Stimulated activated CD8-positive, alpha-beta memory T cell treated with anti-CD3 and anti-CD28 coated beads, Interleukin-4, amount 100 ng/mL, for 4 hours (primary cell): ENCODE measurements at places on chromosomes 5 and 9.

- no peak for DNase-seq
Measured at GRCh38 chr5:64873441-64873840, 104.7 kb downstream of the CWC27 start.

- DNase-seq: no peak
Measured at GRCh38 chr9:68802525-68803015, 97.5 kb downstream of the PIP5K1B start.

GRCh38 chr5:177353093-177353492 is 1.6 kb upstream of the LMAN2 start:
- no peak for DNase-seq

- no peak for DNase-seq
Measured at GRCh38 chr5:15753752-15754151, 253.8 kb downstream of the FBXL7 start.

- no peak for DNase-seq
Measured at GRCh38 chr5:164336276-164336675, 830.9 kb downstream of the MAT2B start.

DNA sequence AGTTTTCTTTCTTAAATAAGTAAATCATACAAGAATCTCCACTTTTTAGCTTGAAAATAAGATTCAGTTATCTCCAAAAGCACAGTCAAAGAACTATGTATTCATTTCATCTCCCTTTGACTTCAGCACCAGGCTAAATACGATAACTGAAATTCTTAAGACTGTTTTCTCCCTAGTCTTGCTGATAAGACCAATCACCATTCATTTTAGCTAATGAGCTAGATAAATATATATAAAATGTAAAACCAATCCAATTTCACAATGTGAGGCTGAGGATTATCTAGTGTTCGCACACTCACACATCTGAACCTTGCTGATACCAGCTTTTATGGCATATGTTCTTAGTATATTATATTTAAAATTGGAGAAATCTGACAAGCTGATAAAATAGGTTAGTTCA is 17.3 kb upstream of the ZNF622 start:
- no peak for DNase-seq

- DNase-seq: no peak
Measured at GRCh38 chr5:62562867-62563266, 15.8 kb upstream of the LRRC70 start.

- no peak for DNase-seq
Measured at GRCh38 chr9:126548312-126548711, 65.4 kb upstream of the LMX1B start.

DNA sequence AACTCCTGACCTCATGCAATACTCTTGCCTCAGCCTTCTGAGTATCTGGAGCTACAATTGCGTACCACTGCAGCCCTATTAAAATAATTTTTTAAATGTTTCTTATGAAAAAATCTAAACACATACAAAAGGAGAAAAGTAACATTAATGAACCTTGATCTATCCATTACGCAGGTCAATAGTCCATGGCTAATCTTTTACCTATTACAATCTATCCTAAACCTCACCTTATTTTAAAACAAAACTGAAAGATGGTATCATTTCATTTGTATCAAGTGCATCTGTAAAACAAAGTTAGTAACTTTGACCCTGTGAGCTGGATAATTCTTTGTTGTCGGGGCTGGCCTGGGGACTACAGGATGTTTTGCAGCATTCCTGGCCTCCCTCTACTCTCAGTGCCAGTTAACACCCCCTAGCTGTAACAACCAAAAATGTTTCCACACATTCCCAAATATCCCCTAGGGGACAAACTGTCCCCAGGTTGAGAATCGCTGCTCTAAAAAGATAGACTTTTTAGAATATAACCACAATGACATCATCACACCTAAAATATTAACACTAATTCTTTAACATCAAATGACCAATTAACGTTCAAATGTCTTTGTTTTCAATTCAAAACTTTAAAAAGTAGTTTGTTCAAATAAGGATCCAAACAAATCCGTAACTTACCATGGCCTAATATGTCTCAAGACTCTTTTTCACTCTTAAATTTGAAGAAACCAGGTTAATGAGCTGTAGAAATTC is 54.8 kb downstream of the RNF38 start:
- DNase-seq: no peak

- DNase-seq: no peak
Measured at GRCh38 chr5:36683821-36684434, 77.5 kb downstream of the SLC1A3 start.

DNA sequence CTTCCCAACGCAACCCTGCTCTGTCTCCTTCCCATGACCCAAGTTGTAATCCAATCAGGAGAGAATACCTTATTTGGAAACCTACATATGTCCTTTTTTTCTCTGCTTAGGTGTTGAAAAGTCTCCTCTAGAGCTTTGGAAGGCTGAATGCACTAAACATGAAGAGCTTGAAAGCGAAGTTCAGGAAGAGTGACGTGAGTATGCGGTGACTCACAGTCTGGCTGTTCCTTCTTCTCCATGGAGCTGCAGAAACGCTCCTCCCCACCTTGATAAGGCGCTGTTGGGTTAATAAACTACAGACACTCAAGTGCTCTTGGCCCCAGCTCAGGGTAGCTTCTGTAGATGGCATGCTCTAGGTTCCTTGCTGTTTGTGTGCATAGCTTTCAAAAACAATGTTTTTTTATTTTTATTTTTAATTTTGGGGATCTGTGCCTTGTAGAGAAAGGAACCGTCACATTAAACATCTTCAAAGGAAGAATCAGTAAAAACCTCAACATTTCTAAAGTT is 30.7 kb downstream of the RAI14 start:
- no peak for DNase-seq

DNA sequence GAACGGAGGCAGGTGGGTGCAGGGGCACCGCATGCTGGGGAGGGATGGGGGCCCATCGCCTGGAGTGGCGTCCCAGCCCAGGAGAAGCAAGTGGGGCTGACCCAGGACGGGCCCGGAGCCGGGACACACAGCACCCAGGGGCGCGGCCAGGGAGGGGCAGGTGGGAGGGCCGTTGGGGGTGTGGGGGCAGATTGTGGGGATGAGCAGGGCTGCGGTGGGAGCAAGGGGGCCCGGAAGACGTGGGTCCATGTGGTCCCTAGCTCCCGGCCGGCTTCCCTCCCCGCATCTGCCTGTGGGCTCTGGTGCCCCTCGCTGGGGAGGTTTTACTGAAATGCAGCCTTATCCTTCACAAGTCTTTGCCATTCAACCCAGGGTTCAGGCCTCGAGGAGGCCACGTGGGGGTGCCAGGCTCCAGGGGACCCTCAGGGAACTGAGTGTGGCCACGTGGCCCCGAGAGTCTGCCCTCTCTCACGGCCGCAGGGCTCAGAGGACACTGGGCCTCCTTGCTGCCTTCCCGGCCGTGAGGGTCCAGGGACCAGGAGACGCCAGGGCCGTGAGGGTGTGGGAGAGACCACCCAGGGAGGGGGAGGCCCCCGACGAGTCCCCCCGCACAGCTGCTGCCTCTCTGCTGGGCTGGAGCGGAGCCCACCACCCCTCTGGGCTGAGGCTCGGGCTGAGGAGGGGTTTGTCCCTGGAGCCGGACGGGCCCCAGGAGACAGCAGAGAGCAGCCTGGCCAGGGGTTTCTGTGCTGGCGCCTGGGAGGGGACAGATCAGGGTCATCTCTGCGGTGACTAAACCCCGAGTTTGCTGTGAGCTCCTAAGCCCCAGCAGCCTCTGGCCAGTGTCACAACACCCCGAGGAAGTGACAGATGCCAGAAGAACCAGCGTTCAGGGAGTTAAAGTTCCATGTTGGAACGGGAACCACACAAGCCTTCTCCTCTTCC is 35.2 kb downstream of the SLC9A3 start:
- DNase-seq: no peak

GRCh38 chr5:143416411-143416810 is 12.9 kb upstream of the NR3C1 start:
- DNase-seq: no peak

DNA sequence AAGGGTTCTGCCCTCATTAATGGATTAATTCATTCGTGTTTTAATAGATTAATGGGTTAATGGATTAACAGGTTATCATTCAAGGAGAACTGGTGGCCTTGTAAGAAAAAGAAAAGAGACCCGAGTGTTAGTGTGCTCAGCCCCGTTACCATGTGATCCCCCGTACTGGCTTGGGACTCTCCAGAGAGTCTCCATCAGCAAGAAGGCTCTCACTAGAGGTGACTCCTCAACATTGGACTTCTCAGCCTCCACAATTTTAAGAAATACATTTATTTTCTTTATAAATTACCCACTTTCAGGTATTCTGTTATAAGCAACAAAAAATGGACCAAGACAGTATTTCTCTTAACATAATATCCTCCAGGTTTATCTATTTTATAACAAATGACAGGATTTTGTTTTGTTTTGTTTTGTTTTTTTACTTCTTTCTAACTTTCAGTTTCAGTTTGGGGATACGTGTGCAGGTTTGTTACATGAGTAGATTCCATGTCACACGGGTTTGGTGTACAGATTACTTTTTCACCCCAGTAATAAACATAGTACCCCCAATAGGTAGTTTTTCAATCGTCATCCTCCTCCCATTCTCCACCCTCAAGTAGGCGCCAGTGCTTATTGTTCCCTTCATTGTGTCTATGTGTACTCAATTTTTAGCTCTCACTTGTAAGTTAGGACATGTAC is 456.1 kb downstream of the DNAH5 start:
- DNase-seq: no peak

DNA sequence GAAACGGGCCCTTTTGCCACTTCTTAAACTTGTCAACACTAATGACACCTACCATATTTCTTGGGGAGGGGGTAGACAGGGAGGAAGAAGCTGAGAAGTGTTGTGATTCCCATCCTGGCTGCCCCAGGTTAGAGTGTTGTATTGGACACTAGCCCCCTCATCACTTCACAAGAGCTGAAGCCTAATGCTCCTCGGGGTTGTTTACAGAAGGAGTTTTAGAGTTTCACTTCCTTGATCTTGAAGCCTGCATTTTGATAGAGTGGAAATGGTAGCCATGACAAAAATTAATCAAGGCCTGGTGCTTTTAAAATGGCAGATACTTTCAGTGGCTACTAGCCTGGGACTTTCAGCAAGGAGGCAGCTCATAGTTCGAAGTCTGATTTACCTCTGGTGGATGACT is 11.0 kb upstream of the FAM120AOS start:
- DNase-seq: no peak

- DNase-seq: no peak
Measured at GRCh38 chr9:135223831-135224230, 136.4 kb downstream of the OLFM1 start.

DNA sequence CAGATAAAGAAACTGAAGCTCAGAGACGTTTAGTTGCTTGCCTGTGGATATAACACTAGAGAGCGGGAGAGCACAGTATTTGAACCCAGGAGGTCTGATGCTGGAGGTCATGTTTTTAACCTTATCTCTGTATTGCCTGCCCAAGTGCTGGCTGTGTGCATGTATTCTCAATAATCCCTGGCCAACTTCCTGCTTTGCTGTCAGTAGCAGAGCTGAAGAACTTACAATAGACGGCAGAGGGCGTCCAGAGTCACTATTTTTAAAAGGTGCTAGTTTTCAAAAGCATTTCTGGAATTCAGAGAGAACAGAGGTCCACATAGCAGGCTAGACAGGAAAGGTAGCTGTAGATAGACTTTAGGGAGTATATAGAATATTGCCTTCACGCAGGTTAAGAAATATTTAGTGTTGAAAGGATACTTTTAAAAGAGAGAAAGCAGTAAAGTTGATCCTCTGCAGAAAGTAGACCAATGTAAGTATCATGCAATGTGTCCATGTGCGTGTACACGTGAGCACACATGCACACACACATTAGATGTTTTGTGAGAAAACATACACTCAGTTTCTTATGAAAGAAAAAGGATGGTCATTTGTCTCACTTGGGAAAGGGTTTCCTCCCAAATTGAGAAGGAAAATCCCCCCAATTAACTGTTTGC is 46.3 kb downstream of the PTCD2 start:
- no peak for DNase-seq

GRCh38 chr9:85713897-85714296 is 27.9 kb downstream of the AGTPBP1 start:
- DNase-seq: no peak

DNA sequence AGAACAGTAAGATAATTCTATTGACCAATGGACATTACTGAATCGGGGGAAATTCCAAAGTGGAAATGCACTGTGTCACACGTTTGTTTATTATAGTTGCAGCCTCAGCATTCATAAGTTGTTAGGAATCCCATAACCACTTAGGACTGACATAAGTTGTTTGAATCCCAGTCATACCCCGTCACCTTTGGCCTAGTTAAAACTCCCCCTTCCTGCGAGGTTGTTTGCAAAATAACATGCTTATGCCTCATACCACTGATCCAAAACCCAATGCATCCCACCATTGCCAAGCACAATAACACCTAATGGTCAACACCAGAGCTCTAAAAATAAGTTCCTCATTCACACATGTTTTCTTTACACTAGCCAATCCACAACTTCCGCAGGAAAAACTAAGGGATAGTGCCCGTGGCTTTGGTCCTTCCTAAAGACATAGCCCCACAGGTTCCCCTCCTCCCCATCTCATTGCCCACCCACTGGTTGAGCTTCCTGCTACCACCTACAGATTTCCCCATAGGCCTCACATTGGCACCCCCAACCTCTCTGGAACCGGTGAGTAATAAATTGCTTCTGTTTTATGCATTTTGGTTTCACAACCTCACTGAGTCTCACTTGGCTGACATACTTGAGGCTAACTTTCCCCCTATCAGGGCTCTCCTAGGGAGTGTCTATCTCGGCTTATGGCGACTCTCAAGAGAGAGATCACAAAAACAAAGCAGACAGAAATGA is 42.3 kb upstream of the MUSK start:
- no peak for DNase-seq

GRCh38 chr9:114282926-114283325 is 40.0 kb upstream of the ORM1 start:
- no peak for DNase-seq

- DNase-seq: no peak
Measured at GRCh38 chr9:21833090-21833801, 30.8 kb downstream of the MTAP start.

- DNase-seq: no peak
Measured at GRCh38 chr5:141186897-141187512, at the start of gene PCDHB9. PCDHB9 (plus strand) TSS chr5:141187161; CDS start chr5:141187319, 158 bp downstream.

DNA sequence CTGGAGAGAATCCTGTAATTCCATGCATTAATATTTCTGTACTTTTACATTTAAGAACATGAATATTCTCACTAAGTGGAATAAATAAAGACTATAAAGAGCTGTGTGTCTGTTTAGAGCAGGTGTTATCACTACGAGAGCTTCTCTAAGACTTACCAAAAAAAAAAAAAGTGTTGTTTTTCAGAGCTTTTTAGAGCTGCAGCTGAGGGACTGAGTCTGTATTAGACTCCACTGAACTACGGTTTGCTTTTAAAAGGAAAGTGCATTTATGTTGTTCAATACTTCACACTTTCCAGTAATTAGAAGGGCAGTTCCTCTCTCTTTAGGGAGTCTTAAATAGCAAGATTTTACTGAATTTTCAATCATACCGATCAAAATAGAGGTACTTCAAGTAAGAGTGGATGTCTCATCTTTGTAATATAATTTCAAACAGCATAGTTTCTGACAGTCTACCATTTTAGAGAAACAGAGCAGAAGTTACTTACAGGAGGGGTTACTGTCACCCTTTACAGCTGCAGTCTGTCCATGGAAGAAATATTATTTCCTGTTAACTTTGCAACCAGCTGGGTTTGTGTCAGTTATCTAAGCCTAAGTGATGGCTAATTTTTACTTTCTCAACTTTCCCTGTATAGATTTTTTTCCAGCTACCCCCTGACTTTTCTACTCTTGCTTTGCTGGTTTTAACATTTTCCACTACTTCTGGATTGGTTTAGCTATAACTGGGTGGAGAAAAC is 2.4 kb downstream of the SYK start:
- no peak for DNase-seq
